Activated T-helper 1 cell treated with Interleukin-2 at 50 U/mL for 16 hours (primary cell): ENCODE measurements at places on chromosomes 7 and 10.

GRCh38 chr10:46312953-46313352 lies 26.2 kb downstream of the ANTXRL start:
- DNase-seq, result no peak

DNA sequence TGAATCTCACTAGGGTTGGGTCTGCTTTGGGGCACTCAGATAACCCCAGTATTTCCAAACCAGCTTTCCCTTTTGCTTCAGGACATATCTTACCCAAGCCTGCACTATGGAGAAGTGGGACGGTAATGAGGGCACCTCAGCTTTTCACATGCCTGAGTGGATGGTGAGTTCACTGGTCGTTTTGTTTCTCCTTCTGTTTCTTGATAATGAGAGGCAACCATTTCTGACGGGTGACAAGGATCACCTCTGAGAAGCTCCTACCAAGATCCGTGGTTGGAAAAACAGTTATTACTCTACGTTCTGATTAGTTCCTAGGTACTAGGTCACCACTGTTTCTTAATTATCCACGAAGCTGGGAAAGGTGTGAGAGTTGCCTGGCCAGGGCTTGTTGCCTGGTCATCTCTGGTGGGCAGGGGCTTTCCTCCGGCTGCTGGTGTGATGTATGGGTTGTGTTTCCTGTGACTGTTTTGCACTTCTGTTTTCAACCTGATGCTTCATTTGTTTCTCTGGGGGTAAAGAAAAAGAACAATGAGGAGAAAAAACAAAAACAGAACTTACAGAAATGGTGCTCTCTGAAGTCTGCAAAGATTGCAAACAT lies 65.7 kb upstream of the STRIP2 start:
- DNase-seq, result no peak

GRCh38 chr7:43868681-43869005 lies 674 bp downstream of the MRPS24 start:
- no peak for DNase-seq

DNA sequence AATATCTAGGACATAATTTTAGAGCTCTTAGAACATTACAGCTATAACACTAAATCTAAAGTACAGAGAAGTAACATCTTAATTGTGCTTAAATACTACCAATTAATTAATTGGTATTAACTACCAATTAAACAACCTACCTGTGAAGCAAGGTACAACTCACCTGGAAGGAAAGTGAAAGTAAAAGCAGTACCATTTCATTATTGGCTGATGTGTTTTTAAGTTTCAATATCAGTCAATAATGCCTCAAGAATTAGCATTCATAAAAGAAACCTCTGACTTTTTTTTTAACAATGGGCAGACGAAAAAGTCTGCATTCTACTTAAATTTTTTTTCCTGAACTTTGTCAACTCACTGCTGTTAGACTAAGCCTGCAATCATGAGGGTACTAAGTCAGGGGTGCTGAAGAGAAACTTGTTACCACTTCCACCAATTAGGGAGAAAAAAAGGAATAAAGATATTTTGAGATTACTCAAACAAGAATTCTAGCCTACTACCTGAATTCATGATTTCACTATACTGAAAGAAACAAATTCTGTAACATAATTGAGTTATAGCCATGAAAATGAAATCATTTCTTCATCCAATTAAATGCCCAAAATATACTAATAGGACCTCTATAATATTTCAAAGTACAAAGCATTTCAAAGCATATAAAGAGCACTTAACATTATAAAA lies 19.9 kb downstream of the UPF2 start:
- no peak for DNase-seq

DNA sequence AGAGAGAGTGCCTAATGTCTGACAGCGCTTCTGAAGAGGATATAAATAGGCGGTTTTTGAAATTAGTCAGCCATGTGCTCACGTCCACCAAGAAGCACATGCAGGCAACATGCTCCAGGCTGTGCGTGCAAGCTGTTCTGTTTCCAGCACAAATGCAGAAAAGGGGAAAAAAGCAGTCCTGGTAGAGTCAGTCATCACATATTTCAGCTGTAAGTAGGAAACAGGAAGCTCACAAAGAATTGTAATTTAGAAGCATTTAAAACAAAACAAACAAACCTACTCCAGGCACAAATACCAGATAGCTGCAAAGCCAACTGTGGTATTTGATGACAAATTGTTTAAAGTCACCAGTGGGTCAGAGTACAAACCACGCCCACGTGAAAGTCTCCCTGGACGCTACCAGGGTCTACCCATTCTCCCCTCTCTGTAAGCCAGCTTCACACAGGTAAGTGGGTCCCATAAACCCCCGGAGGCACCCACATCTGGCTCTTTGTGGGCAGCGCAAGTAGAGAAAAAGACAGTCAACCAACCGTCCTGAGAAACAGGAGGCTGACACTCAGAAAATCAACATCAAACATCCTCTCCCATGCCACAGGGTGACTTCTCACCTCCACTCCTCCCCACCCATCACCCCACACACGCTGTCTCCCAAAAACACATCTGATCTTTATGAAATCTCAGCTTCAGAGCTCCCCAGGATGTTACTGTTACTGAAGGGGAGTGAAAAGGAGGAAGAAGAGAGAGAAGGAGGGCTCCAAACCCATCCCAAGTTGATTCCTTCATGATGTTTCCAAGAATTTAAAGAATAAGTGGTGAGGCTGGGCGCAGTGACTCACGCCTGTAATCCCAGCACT lies 186.4 kb downstream of the FAM107B start:
- no peak for DNase-seq

- no peak for DNase-seq
Measured at GRCh38 chr7:107913851-107914250, 22.9 kb downstream of the DLD start.

DNA sequence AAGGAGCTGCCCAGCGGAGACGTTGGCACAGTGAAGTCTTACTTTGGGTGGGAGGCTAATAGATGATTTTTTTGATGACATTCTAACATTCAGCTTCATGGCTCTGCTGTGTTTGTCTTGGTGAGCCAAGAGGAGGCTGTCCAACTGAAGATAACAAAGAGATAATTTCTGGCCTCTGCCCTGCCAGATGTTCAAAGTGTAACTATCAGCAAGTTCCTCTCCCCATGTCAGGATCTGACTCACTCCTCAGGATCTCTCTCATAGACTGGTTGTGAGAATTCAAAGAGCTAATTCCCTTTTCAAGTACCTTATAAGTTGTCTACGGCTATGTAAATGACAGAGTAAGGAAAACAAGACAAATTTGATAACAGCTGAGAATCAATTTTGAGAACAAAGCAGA lies 1340.9 kb downstream of the XPNPEP1 start:
- no peak for DNase-seq

DNA sequence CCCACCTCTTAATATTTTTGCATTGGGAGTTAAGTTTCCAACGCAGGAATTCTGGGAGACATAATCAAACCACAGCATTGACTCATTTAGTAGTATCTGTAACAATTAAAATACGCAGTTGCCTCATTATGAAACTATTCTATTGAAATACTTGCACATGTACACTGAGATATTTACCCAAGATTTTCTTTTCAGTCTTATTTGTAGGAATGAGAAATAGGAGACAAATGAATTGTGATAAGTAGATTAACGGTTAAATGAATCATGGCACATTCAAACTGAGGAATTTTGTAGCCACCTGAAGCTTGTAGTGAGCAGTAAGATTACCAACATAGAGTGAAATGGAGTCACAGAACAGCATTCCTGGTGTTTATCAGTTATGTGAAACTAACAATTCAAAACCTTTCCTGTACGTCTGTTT lies 18.1 kb downstream of the RP9 start:
- no peak for DNase-seq
